GM06990 (cell line): ENCODE measurements at places on chromosomes 3 and 15.
A peak's percentile ranks its signal among the peaks of the same experiment; 100 is the strongest.

- no peak for DNase-seq
Measured at GRCh38 chr3:129399895-129400357, 28.5 kb downstream of the EFCAB12 start.

DNA sequence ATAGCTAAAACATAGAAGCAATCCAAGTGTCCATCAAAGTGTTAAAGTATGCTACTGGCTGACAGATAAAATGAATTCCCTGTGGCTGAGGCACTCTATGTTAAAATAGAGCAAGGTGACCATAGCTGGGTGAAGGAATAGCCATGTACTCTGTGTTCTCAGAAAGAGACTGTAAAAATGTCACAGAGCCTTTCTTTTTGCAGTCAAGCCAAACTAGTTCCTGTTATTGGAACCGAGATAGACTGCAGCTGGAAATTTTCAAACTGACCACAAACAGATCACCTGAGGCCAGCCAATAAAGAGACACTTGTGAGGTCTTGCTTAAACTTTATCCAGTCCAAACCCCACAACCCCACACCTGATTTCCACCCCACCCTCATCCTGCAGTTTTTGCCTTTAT, 422.8 kb upstream of the NAALADL2 start:
- DNase-seq, result no peak

- no peak for DNase-seq
Measured at GRCh38 chr3:140859592-140860336, 81.9 kb upstream of the SLC25A36 start.

- DNase-seq, result peak; percentile 67
Measured at GRCh38 chr3:169771497-169772304, 1.5 kb upstream of the MYNN start.

DNA sequence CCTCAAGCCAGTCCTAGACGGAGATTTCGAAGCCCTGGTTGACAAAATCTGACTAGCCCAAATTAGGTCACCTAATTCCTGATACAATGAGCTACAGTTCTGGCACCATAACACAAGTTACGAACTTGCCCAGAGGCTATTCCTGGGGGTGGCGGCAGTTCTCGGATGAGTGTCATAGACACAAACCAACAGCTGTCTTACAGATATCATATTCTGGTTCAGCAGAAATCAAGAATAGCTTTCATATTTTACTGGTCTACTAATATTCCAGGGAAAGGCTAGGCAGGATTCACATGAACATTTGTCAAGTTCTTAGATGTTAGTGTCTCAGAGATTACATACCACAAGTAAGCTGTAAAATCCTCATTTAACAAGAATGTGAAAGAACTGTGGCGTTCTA, 8.8 kb downstream of the ANAPC13 start:
- no peak for DNase-seq

DNA sequence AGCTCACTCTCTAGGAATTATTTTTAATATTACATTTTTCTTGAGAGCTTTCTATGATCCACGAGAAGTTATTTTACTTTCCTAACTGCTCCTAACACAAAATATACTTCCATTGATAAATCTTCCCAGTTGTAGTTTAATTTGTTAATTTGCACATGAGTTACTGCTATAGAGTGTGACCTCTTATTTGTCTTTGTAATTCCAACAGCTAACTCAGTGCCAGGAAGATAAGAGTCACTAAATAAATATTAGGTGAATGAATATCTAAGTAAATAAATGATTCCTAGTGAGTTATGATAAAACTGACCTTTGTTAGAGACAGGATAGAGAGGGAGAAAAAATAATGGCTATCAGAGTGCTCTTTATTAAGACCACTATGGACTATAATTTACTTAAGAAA, 319.9 kb downstream of the NAALADL2 start:
- no peak for DNase-seq

DNA sequence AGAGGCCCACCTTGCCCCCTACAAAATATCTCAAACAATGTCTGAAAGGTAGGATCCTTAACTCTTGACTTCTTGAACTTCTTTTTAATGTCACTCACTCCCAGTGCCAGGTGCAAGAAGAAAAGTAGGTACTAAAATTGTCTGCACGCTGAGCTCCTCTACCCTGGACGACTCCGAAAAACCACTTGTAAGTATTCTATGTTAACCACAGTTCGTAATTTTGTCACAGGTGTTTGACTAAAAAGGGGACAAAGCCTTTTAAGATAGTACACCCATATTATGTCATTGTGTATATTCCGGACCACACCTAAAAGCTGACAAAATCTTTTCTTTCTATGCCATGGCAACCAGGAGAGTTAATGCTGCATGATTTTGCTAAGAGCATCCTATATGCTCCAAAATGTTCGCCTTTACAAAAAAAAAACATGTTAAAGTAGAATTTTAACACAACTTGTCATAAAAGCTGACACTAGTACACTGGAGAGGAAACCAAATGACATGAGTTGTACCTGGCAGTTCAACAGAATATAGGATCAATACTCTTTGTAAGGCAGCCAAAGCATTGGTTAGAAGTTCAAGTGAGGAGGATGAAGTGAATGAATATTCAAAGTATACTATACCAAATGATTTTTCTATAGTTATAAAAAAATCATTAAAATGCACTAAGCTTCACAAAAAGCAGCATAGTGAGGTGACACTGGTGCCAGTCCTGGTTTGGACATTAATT, 210.5 kb downstream of the FOXP1 start:
- DNase-seq, result no peak

GRCh38 chr3:62812631-62813030, 62.6 kb downstream of the CADPS start:
- no peak for DNase-seq

GRCh38 chr3:16378415-16378814, 113.4 kb downstream of the OXNAD1 start:
- no peak for DNase-seq

GRCh38 chr15:28899061-28899738, 13.4 kb downstream of the APBA2 start:
- no peak for DNase-seq

- no peak for DNase-seq
Measured at GRCh38 chr15:73321496-73322450, 47.0 kb downstream of the HCN4 start.

GRCh38 chr3:4722103-4722502, 229.0 kb downstream of the ITPR1 start:
- DNase-seq, result peak; percentile 18

DNA sequence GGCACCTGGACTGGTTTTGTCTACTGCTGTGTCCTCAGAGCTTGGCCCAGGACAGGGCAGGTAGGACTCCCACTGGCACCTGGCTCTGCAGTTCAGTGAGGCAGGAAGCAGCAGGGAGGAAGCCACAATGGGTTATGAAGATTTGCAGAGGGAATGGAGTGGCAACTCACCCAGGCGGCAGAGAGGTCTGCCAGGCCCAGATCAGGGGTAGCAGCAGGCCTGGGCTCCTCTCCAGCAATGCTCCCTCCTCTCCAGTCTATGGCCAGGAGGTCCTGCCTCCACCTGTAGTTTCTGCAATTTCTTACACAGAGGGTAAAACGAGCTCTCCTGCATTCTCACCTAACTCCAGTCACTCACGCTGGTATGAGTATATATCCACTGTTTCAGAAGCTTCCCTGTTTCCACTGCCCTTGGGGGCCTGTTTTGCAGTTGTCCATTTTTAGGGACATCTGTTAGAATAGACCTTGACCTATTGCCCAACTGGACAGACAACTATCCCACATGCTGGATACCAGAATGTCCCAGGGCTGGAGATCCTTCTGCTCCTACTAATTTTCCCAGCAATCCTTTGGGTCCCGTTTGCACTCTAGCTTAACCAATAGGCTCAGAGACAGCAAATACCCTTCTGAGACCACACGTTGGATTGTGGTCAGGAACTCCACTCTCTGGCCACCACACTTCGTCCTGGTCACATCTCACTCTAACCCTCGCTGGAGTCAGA, 35.2 kb downstream of the HMCES start:
- DNase-seq, result no peak

- no peak for DNase-seq
Measured at GRCh38 chr3:111681661-111682426, 86.7 kb upstream of the ZBED2 start.

DNA sequence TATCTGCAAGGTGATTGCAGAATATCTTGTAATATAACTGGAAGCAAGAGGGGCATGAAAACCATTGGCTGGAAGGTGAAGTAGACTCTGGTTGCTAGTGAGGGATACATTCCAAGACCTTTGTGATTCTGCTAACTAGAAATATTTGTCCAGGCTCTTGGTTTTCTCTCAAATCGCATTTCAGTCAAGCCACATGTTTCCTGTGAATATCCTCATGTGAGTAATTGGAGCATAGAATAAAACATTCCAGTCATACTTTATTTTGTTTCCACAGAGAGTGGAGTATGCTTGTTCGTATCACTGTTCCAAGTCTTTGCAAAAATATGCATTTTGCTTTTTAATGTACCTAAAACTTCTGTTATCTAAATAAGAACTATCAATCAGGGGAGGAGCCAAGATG, 850.0 kb downstream of the EPHA3 start:
- DNase-seq, result no peak

- DNase-seq, result no peak
Measured at GRCh38 chr15:84609818-84610525, 9.2 kb downstream of the ZSCAN2 start.
